CD8-positive, alpha-beta T cell (primary cell): ENCODE measurements at places on chromosomes 1 and 21.

- no peak for DNase-seq
Measured at GRCh38 chr1:6434186-6434585, 9.6 kb downstream of the ESPN start.

DNA sequence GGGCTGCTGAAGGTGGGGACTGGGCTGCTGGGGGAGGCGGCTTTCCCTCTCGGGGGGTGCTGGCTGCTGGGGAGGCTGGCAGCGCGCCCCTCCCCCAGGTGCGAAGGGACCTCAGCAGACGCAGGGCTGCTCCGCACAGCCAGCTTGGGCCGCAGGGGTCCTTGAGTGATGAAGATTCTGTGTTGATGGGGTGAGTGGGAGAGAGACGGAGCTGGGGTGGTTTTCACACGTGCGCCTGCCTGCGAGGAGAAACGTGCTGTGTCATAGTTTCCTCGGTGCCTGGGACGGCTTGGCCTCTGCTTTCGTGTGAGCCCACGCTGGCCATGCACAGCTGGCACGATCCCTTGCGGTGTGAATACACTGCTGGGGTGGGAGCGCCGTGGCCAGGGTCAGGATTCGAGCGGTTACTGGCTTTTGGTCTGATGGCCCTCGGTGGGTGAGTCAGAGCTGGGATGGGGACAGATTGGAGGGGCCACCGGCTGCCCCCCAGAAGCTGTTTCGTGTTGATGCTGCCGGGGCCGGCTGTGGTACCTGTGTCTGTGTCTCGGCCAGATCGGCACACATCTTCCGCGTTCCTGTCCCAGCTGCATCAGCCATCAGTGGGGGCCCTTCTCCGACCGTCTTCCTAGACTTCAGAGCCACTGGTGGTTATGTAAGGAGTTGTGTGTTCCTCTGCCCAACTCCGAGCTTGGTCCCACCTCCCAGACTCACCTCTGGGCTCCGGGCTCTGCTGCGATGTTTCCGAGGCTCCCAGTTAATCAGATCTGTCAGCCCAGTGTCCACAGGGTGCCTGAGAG lies 24.9 kb downstream of the PRKCZ start:
- no peak for DNase-seq

DNA sequence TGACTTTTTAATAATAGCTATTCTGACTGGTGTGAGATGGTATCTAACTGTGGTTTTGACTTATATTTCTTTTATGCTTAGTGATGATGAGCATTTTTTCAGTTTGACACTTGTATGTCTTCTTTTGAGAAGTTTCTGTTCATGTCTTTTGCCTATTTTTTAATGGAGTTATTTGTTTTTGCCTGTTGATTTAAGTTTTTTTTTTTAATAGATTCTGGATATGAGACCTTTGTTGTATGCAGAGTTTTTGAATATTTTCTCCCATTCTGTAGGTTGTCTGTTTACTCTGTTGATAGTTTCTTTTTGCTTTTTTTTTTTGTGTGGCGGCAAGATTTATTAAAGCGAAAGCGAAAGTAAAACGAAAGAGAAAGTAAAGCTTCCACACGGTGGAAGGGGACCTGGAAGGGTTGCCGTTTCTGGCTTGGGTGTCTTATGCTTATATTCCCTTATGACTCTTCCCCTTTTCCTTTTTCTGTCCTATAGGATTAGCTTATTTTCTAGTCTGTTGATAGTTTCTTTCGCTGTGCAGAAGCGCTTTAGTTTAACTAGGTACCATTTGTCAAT lies 67.6 kb downstream of the TBX19 start:
- no peak for DNase-seq

DNA sequence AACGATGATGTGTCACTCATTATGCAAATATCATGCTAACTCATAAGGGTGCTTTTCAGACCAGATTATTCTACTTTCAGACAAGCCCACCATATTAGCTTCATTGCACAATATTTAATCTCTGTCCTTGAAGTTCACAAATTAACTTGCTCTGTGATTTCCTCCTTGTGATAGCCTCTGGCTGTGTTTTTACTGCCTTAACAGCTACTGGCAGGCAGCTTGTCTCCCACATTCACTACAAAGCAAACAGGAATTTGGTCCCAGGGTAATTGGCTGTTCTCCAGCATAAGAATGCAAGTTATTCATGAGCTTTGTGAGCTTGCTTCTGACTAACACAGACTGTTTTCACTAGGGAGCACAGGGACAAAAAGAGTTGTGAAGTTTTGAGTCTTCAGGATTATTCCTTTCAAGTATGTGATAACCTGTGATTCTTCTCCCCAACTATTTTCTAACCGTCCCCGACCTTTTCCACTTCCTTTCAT lies 87.9 kb upstream of the HMCN1 start:
- no peak for DNase-seq

DNA sequence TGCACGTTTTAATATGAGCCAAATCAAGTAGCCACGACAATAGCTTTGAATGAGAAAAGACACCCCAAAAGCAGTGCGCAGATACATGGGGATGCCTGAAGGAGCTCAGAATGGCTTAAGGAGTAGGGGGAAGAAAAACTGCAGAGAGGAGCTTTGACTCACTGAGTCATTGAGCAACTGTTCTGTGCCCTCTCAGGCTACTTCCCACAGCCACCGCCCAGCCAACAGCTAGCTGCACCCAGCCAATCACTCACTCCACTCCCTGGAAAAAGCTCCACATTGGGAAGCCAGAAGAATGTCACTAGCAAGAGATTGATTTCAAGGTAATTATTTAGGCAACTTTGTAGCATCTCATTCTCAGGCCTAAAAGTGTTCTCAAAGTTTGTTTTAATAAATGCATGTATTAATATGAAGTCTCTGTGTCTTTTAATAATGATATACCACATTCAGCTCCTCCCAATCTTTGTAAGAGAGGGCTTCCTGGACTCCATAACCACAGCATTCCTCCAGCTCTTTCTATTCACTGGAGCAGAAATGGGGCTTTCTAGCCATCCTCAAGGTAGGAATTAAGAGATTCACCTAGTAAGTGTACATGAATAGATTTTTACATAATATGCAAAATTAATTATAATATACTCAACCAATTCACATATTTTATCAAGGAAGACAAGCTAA lies 16.8 kb downstream of the DUSP10 start:
- DNase-seq: no peak

- DNase-seq: no peak
Measured at GRCh38 chr21:44508711-44509445, 31.1 kb downstream of the KRTAP10-1 start.

DNA sequence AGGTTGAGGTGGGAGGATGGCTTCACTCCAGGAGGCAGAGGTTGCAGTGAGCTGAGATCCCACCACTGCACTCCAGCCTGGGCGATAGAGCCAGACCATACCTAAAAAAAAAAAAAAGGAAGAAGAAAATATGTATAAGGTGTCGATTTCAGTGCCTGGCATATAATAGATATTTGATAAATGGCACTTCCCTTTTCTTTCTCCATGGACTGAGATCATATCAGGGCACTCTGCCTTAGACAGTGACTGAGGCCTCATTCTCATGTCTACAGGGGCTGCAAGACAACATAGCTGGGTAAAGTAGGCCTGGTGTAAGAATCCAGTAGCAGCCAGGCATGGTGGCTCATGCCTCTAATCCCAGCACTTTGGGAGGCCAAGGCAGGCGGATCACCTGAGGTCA lies 21.2 kb downstream of the PCAT6 start:
- no peak for DNase-seq
